Hematopoietic multipotent progenitor cell treated with erythropoietin and hydrocortisone succinate and interleukin-3 and kit ligand, for 17 days (in vitro differentiated cells): ENCODE measurements at places on chromosomes 16 and 17.

DNA sequence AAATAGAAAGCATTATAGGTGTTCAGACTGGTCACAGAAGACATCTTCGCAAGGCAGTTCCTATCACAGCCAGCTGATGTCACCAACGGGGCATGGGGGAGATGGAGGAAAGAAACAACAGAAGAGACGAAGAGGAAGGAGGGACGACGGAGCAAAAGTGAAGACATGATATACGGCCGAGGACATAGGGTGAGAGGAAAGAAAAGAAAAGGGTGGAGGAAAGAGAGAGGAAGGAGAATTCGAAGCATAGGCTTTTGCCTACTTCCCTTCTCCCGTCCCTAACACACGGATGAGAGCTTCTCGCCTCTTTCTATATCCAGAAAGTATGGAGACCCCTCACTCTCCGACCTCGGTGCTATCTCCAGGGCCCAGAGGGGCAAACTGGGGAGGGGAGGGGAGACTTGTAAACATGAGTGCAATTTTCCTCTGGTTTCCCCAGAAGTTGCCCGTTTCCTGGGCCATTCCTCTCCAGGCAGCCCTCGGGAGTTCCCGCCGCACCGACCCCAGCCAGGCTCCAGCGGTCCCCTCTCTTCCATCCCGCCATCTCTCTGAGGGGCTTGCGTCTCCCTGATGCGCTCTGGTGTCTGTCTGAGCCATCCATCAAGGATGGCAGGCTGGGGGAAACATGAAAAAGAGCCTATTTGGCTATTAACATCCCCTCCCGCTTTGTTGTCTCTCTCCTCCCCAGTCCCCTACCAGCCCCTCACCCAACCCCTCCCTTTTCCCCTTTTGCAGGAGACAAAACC, 26.0 kb downstream of the COPZ2 start:
- peak; percentile 31 for DNase-seq

- DNase-seq, result no peak
Measured at GRCh38 chr17:10018461-10018891, 113.4 kb upstream of the RCVRN start.

- no peak for DNase-seq
Measured at GRCh38 chr17:11340803-11341202, 99.8 kb downstream of the SHISA6 start.

- DNase-seq, result no peak
Measured at GRCh38 chr16:3045758-3046640, at the start of gene MMP25. MMP25 (plus strand) TSS chr16:3046561; CDS start chr16:3046918, 357 bp downstream.

- peak; percentile 2 for DNase-seq
Measured at GRCh38 chr17:67246653-67247415, 1.8 kb upstream of the HELZ start.

DNA sequence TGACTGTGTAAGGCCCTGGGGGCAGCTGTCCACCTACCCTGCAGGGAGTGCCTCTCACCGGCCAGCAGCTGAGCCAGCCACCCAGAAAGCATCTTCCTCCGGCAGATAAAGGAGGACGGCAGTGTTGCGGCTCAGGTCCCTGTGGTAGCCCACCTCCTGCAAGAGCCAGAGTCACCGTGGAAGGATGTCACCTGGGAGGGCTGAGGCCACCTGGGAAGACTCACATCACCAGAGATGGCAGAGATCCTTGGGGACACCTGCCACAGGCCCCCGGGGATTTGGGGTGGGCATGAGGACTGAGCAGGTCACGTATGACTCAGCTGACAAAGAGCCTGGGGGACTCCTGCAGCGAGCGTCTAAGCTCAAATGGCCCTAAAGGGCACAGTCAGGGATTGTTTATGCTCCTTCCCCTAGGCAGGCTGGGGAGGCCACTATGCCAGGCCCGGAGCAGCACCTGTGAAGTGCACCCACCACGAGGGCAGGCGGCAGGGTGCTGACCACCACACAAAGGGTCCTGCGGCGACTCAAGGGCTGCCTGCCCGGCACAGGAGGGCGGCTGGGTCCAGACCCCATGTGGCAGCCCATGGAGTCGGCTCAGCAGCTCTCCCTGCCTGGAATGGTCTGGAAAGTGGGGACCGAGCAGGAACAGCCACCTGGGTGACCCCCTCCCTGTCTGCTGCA, 44.1 kb downstream of the TNFRSF13B start:
- no peak for DNase-seq
